ENCODE measurements at places on chromosomes 12 and 14.

- no peak for DNase-seq
These were observed 513.0 kb upstream of the SEL1L start for GRCh38 chr14:82046512-82047226.

DNA sequence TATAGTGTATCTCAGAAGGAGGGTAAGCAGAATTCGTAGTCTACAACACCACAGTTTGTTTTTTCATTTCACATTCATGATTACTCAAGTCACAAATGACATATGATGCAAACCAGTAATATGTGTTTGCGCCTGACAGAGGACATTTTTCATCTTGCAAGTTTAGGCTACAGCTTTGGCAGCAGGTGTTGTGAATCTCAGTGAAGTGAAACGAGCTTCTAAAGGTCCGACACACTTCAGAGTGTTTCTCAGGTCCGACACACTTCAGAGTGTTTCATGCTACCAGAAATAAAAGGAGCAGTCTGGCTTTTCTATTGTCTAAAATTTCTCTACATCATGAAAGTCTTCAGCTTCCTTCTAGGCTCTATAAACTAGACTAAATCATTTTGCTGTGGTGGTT is 22.7 kb downstream of the CLEC14A start:
- no peak for DNase-seq

DNA sequence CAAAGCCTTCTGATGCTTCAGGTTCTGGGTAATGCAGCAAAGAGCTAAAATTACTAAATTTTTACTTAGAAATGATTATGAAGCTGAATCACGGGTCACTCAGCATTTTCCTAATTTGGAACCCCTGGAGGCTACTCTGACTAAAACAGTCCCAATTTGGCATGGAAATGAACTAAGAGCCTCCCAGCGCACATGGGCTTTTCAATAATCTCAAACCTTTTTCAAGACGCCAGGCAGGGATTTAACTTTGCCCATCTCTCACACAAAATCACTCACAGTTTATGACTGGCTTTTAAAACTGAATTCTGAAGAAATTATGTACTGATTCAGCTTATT is 68.3 kb downstream of the LLPH start:
- no peak for DNase-seq

GRCh38 chr12:2161473-2161872 is 108.7 kb downstream of the CACNA1C start:
- DNase-seq, result no peak

GRCh38 chr12:43063650-43064049 is 474.1 kb upstream of the PRICKLE1 start:
- no peak for DNase-seq

DNA sequence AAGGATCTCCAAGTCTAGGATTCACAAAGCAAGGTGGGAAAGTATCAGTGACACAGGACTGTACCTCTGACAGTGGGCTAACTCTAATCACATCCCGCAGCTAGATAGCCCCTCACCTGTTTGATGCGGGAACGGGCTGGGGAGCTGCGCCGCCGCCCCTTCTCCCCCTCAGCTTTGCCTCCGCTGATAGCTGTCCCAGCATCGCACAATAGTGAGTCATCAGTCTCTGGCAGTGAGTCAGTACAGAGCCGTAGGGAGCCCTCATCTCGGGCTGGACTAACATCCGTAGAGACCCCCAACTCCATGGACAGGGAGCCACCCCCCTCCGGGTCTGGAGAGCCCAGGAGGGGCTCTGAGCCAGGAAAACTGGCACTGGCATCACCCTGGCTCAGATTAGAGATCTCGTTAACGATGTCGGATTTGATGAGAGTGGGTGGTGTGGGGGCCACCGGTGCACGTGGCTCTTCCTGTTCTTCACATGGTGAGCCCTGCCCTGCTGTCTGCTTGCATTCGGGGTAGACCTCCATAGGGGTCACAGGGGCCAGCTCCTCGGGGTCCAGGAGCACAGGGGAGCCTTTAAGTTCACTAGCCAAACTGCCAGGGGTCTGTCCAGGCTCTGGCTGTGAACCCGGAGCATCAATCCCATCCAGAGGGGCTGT is 10.9 kb downstream of the KMT2D start:
- DNase-seq, result peak; percentile 37

GRCh38 chr12:99147130-99147529 is 500.4 kb upstream of the GARIN6 start:
- DNase-seq, result no peak

DNA sequence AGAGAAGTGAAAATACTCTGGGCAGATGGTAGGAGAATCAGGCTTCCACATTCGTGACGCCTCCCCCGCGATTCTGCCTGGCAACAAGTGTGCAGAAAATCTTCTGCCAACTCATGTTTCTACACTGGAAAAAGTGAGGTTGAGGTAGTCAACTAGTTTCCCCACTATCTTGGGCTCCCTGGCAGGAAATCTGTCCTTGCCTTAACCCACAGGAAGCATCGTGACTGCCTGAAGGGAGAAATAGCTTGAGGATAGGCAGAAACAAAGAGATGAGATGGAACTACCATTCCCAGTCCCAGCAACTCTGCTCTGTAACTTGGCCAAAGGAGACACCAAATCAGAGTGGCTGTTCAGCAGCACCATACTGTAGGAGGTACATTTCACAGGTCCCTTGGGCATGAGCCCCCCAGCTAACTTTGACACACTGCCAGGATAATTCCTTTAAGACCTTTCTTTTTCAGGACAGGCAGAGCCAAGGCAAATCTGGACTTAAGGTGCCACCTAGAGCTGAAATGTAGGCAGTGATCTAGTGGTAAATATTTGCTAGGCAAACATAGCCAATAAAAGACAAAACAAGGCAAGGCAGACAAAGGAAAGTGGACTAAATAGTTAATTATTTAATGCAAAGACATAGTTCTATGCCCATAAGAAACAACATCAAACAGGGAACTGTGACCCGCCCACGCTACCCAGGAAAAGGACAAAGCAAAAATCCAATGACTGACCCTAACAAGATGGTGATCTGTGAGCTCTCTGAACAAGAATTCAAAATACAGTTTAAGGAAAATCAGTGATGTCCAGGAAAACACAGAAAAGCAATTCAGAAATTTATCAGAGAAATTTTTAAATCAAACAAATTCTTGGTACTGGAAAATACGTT is 205.1 kb downstream of the PTPRO start:
- DNase-seq, result no peak

- DNase-seq, result no peak
These were observed 274.2 kb downstream of the TTC6 start for GRCh38 chr14:37869633-37870032.

GRCh38 chr12:20616093-20616492 is 79.0 kb upstream of the SLCO1C1 start:
- DNase-seq, result no peak

GRCh38 chr14:62103464-62103863 is 341.2 kb downstream of the SNAPC1 start:
- no peak for DNase-seq

DNA sequence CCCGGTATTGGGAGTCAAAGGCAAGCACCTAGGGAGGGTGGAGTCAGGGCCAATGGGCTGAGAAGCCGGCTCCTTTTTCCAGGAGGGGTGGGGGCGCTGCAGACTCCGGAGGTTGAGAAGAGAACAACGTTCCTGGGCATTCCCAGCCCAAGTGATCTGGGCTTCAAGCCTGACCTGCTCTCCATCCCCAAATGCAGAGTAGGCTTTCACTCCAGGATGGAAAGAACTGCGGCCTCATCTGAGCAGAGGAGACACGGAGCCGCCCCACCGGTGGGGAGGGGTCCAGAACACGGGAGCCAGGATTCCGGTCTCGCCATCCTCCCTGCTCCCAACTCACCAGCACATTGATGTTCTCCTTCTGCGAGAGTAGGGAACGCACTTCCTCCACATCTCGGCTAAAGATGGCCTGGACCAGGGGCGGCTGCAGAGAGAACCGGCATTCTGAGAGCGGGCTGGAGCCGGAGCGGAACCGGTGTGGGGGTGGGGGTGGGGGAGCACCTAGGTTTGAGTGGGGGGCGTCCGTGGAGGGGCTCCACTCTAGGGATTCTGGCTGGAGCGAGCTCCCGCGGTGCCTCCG is 605 bp downstream of the ANKRD52 start:
- DNase-seq, result no peak

- DNase-seq, result no peak
These were observed 39.8 kb downstream of the ELK3 start for GRCh38 chr12:96233939-96234461.

GRCh38 chr12:67520606-67521005 is 127.9 kb upstream of the DYRK2 start:
- DNase-seq, result peak; percentile 66

- DNase-seq, result peak; percentile 52
These were observed 52.5 kb downstream of the C12orf75 start for GRCh38 chr12:105382771-105383622.

- DNase-seq, result no peak
These were observed 221.6 kb downstream of the SLC25A21 start for GRCh38 chr14:36950812-36951211.

DNA sequence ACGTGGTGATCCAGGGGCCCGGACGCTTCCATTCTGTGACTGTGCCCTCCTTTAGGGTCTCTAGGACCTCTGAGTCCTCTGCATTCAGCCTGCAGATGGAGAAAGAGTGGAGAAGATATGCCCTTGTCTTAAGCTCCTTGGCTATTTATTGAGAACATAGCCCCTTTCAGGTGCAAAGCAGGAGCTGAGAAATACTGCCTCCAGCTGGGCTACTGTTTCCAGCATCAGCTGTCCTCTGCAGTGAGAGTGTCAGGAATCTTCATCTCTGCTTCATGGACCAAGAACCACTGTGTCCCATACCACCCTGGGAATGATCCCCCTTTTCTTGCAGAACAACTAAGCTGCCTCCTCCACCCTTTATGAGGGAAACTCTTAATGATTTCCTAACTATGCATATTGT is 47.8 kb upstream of the CEP83 start:
- no peak for DNase-seq

DNA sequence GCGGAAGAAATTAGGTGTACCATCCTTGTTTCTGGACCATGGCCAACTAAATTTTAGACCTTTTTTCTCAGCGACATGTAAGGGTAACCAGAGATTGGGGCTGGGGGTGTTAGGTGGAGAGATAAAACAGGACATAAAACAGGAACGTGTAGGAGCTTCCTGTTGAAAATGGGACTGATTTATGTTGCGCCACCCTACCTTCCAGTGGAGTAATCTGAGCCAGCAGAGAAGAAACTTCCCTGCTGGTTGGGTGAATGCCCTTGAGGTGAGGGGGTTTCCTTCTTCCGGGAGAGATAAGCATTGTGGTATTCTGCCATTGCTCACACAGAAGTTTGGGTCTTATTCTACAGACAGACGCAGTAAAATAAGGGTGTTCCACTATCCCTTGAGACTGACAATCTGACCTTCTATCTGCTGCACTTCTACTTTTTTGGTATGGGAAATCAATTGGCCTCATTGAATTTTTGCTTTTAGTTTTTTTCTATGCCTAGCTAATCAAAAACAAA is 417.6 kb downstream of the PCNX1 start:
- no peak for DNase-seq

GRCh38 chr12:119901670-119902069 is 24.6 kb upstream of the CIT start:
- DNase-seq, result no peak

DNA sequence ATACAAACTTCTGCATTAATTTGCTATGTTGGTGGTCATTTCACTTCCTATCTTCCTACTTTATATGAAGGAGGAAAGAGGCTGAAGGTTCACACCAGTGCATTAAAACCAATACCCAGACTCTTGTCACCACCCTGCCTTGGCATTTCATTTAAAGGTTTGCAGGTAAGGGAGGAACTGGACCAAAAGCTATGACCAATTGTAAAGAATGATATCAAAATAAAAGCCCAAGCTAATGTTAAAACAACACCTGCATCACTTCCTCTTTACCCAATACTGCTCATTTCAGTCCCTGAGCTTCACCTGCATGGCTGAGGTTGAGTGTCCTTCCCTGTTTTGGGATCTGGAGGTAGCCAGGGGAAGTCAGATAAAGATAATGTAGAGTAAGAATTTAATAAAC is 47.2 kb upstream of the TMEM233 start:
- DNase-seq, result no peak

GRCh38 chr14:47674543-47675465 is 601 bp downstream of the MDGA2 start:
- no peak for DNase-seq

DNA sequence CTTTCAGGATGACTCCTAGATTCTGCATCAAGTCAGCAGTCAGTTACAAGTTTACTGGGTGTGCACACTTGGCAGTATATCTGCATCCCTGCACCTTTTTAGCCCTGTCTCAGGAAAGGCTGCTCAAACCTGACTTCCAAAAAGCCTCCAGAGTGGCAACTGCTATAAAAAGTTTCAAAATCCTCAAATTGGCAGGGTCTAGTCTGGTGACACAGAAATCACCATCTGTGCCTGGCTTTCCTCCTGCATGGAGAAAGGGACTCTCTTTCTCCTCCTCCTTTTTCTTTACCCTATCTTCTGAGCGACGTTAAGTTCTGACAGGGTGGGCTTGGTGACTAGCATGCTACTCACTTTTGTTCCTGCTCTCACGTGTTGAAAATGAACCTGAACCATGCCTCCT is 679.5 kb downstream of the C12orf50 start:
- DNase-seq, result no peak

DNA sequence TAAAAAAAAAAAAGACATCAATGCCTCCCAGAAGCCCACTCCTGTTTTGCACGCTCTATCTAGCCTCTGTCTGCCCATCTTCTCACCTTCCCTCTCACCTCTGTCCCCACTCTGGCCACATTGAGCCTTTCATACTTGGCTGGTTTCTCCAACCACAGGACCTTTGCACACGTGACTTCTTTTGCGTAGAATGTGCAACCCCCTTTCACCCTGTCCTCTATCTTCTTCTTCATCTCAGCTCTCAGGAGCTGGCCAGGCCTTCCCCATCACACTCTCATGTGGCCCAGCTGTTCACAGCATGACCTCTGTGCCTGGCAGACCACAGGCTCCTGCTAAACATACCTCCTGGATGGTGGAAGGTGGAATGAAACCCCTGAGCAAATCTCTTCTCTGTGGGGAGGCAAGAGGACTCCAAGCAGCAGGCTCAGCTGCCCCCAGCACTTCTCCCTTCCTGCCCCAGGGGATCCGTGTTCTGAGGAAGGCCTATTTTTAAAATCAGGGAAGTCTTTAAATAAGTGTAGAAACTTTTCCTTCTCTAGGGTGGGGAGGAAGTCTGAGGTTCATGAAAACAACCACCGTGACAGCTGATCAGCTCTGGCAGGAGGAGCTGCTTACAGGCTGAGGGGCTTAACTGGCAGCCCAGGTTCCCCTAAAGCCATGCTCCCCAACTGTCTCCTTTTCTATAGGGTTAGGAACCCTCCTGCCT is 11.6 kb downstream of the HVCN1 start:
- no peak for DNase-seq

DNA sequence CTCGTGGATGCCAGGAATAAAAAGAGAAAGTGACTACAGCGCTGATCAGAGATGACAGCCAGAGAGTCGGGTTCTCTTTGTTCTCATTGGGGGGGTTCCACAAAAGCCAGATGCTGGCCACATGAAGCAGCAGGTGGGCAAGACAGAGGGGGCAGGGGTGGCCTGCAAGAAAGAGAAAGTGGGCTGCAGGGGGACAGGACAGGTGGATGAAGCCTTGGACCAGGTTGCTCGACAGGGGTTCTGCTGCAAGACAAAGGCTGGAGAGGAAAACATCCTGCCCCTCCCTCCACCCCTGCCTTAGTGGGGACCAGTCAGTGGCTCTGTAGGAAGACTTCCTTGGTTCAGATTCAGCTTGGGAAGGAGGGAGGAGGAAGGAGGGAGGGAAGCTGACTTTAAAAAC is 126.2 kb downstream of the KSR2 start:
- DNase-seq, result no peak

- DNase-seq, result no peak
These were observed 1116.5 kb upstream of the TMEM132C start for GRCh38 chr12:127150479-127150878.
